ENCODE measurements at places on chromosomes 7 and 10.

DNA sequence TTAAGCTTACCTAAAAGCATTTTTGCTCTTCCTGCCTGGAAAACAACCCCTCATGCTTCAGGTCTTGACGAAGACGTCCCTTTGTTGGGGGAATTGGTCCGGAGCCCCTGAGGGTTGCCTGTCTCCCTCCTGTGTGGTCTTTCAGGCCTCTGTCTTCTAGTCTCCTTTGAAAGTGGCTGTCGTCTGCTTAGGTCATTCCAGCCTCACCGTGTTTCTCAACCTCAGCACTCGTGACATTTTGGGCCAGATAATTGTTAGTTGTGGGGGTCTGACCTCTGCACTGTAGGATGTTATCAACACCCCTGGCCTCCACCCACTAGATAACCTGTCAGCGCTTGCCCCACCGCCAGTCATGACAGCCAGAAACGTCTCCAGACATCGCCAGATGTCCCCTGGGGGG, 219.1 kb downstream of the TCF7L2 start:
- DNase-seq = no peak

GRCh38 chr10:102634686-102635085, 9.6 kb upstream of the TRIM8 start:
- no peak for DNase-seq

- DNase-seq = no peak
These were observed 41.2 kb upstream of the AGR3 start for GRCh38 chr7:16923019-16923418.

- no peak for DNase-seq
These were observed 16.4 kb downstream of the NOD1 start for GRCh38 chr7:30462179-30462578.

GRCh38 chr7:143393267-143394041, 12.3 kb downstream of the ZYX start:
- DNase-seq = no peak

DNA sequence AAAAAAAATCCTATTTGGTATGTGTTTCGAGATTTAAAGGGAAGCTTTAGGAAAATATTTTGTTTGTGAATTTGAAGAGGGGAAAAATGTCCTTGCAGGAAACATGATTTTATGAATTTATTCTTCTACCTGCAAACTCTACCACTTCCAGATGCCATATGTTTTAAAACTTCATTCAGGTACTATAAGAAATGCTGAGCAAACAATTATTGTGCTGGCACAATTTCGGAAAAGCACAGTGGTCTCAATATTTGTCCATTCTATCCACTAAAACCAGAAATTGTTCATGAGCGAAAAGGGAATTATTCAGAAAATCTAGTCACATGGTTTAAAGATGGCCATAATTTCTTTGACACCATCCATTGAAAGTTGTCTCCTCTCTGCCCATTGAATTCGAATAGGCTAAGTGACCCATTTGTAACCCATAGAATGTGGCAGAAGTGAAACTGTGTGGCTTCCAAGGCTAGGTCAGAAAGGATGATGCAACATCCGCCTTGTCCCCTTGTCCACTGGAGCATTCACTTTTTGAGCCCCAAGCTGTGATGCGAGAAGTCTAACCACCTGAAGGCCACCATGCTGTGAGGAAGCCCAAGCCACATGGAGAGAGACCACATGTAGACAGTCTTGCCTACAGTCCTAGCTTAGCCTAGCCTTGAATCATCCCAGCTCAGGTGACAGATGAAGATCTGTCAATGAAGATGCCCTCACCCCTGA, 189.8 kb upstream of the PRKCQ start:
- no peak for DNase-seq

DNA sequence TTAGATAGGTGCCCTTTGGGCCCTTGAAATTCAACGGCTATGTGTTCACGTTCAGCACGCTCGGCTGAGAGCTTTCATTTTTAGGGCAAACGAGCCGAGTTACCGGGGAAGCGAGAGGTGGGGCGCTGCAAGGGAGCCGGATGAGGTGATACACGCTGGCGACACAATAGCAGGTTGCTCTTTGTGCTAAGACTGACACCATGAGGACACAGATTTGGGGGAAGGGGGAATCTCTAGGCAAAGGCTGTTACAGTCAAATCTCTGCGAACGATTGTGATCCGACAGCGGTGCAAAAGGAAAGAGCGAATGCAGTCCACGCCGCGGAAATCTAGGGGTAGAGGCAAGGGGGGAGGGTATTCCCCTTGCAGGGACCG, 667 bp downstream of the KLLN start:
- peak; percentile 4 for DNase-seq

- no peak for DNase-seq
These were observed 9.9 kb upstream of the OR6V1 start for GRCh38 chr7:143042159-143042789.

Data from K562 (cell line).